NCI-H1092 treated with DMSO at 0.1 percent for 48 hours (cell line): ENCODE measurements at places on chromosomes 16 and 17.
A peak's percentile ranks its signal among the peaks of the same experiment; 100 is the strongest.

DNA sequence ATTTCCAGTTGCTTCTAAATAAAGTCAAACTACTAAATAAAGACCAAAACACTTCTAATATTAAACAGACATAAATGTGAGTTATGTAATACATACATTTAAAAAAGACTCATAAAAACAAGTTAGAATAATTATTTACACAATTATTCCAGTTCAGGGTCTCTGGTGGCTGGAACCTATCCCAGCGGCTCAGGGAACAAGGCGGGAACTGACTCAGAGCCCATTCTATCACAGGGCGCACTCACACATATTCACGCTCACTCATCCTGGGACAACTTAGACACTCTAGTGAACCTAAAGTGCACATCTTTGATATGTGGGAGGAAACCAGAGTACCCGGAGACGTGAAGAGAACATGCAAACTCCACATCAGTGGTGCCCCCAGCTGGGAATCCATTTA is 25.0 kb downstream of the PLXDC1 start:
- no peak for DNase-seq

DNA sequence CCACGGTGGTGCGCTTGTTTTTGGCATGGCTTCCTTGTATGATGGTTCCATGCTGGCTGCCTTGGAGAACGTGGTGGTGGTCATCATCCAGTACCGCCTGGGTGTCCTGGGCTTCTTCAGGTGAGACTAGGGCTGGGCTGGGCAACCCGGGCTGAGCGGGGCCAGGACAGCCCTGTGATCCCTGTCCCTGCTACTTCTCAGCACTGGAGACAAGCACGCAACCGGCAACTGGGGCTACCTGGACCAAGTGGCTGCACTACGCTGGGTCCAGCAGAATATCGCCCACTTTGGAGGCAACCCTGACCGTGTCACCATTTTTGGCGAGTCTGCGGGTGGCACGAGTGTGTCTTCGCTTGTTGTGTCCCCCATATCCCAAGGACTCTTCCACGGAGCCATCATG is 4.9 kb downstream of the CES2 start:
- no peak for DNase-seq

- DNase-seq, result no peak
These were observed 84.8 kb downstream of the MAP2K6 start for GRCh38 chr17:69499318-69499717.

DNA sequence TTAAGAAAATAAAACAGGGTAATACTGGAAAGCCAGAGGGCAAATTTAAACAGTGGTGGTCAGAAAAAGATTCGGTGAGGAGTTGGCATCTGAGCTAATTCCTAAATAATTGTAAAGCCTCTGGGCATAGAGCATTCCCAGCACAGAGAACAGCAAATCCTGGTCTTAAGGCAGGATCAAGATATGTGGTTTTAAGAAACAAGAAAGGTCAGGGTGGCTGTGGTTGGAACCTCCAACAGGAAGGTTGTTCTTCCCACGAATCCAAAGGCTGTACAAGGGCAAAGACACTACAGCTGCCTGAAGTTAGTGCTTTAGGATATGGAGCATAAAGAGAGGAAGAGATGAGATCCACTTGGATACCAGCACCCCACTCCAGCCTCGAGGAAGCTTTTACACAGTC is 114.6 kb downstream of the ZNF18 start:
- DNase-seq, result no peak

DNA sequence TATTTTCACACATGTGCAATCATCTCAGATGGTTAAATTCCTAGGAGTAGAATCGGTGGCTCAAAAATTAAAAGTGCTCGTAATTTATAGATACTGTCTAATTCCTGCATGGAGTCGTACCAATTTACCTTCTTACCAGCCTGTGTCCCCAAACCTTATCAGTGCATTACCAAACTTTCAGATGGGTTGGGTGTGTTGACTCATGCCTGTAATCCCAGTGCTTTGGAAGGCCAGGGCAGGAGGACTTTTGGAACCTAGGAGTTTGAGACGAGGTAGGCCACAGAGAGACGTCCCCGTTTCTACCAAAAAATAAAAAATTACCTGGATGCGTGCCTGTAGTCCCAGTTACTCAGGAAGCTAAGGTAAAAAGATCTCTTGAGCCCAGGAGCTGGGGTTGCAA is 34.5 kb upstream of the GPRC5B start:
- no peak for DNase-seq

DNA sequence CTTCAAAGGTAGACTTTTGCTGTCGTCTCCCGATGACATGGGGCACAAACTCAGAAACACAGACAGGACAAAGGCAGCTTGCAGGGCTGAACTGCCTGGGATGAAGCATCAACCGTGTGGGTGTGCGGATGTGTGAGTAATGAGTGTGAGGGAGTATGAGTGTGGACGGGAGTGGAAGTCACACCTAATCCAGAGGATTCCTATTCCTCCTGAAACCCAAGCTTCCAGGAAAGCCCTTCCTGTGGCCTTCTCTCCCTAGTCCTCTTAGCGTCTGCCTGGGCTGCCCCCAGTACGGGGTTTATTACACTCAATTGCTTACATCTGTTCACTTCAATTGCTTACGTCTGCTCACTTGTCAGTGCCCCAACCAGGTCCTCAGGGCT is 2.3 kb upstream of the IL4R start:
- DNase-seq, result no peak

DNA sequence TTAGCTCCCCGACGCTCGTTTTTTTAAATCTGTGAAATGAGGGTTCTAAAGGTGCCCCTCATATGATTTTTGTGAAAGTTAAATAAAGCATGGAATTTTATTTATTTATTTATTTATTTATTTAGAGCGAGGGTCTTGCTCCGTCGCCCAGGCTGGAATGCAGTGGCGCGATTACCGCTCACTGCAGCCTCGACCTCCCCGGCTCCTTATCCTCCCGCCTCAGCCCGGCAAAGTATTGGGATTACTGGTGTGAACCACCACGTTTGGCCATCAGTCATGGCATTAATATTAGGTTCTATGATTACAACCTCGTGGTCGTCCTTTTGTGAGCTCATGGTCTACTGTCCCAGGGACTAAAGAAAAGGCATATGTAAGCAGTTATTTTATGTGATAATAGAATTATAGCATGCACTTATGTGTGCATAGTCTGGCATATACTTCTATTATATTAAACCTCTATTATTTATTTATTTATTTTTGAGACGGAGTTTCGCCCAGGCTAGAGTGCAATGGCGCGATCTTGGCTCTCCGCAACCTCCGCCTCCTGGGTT is 557 bp upstream of the LUC7L start:
- no peak for DNase-seq

DNA sequence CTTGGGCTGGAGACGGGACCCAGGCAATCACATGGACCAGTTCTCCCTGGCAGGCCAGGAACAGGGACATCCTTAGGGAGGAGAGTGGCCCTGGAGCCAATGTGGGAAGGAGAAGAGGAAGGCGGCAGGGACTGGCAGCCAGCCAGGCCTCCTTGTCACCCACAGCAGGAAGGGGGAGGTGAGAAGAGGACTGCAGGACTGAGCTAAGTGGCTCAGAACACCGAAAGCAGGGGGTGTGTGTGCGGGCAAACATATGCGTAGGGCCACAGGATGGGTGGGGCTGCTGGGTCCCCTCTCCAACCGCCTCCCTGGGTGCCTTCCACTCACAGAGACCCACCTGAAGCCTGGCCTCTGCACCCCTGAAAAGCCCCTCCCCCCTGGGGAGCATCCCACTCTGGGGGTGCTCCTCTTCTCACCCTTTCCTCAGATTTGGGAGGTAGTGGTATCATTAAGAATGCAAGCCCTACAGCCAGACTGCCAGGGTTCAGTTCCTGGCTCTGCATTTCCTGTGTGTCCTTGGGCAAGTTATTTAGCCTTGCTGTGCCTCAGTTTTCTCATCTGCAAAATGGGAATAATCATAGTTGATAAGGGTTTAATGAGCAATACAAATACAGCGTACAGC is 8.1 kb downstream of the PNMT start:
- peak; percentile 54 for DNase-seq

DNA sequence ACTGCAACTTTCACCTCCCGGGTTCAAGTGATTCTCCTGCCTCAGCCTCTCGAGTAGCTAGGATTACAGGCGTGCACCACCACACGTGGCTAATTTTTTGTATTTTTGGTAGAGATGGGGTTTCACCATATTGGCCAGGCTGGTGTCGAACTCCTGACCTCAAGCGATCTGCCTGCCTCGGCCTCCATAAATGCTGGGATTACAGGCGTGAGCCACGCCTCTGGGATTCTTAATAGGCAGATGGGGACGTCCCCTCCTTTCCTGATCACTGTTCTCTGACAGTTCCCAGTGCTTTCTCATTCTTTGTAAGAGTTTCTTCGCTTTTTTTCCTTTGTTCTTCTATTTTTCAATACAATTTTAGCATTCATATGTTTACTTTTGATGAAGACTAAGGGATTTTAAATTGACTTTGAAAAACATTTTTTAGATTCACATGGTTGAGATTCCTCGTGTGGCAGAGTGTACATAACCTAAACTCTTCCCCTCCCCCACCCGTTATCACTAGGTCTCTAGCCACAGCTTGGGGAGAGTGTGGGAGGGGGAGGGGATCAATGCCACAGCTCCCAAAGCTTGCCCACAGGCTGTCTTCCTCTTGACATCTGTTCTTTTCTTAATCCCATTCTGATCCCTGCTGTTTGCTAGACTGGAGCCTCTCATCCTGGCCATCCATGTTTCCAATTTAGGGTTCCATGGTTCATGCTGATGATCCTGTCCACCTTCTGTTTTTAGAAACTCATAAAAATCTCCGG is 11.0 kb downstream of the ADORA2B start:
- no peak for DNase-seq

DNA sequence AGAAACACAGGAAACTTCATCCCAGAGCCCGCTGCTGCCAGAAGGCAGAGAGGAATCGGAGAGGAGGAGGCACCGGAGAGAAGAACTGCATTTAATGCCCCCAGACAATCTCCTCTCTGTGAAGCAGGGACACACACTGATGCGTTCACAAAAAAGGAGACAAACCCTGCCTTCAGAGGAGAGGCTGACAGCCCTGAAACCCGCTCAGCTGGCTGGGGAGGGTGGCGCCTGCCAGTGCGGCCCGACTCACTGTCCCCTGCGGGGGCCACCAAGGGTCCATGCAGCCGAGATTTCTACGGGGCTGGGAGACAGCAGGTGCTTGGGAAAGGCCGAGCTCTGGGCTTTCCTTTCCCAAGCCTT is 21.9 kb upstream of the CACNG1 start:
- no peak for DNase-seq

DNA sequence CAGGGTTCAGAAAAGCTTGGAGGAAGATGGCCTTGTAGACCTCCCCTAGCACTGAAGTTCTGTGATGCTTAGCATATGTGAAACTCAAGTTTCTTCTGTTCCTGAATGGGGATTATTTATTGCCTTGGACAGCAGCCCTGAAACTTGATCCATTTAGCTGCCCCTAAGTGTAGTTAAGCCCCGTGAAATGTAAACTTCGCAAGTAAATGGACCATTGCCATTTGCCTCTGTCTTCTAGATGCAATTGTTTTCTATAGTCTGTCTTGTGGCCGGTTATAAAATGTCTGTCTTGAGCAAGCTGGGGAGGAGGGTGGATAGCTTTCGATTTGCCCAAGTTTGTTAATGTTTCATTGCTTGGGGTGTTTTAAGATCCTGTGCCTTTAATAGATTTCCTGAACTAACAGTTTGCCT is 261.8 kb downstream of the CDH13 start:
- DNase-seq, result no peak

DNA sequence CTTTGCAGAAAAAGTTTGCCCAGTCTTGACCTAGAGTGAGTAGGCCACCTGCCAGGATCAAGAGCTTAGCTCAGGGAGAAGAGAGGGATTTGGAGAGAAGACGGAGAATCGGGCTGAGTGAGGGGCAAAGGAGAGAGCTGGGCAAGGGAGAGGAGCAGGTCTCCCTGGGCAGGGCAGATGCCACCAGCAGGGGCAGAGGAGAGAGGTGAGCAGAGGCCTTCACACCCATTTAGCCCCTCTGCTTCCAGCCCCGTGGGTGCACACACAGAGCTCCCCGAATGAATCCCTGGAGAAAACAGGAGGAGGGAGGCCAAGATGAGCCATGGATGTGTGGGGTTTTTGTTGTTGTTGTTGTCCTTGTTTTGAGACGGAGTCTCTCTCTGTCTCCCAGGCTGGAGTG is 29.2 kb downstream of the TBX4 start:
- DNase-seq, result no peak

- no peak for DNase-seq
These were observed 31.0 kb downstream of the TEKT5 start for GRCh38 chr16:10663744-10664143.

DNA sequence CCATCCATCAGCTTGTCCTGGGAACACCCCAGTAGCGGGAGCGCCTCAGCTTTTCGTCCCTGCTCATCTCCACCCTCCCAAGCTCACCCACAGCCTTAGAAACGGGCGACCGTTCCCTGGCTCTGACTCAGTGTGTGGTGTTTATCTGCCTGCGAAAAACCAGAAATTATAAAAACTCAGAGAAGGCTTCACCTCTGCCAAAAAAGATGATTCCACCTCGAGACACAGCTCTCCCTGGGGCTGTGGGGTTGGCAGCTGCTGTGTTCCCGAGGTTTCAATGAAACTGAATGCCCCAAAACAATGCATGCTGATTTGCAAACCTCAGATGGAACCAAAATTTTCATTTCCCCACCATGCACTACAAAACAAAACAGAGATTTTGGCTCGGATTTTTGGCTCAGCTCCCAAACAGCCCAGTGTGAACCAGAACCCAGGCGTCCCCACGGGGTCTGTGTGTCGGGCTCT is 62.4 kb upstream of the MED9 start:
- DNase-seq, result no peak

- DNase-seq, result peak; percentile 62
These were observed 32.1 kb downstream of the ABR start for GRCh38 chr17:1147664-1148063.

DNA sequence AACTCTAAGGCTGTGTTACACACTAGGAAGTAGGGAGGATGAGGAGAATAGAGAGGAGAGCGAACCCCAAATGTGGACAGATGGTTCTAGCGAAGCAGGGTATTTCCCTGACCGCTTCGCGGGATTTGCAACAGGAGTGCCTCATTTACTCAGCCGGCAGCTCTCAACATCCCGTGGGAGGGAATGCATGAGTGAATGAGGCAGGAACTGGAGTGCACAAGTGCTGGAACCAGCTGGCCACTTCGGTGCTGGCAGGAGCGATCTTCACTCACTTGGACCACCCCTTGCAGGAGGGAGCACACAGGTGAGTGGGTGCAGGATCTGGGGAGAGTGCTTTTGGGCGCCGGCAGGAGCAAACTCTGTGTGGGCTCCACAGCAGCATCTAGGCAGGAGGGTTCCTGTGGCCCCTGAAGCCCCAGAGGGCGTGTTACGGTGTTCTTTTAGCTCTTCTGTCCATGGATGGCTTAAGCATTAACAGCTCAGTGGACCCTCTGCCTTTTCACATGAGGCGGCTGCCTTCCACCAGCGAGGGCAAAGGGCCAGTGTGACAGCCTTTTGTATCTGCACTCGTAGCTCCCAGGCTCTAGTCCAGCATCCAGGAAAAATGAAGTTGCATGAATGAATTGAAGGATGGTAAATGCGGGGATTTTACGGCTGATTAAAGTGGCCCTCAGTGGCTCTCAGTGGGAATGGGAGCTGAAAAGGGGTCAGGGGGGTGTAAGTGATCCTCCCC is 17.4 kb upstream of the ZNHIT3 start:
- DNase-seq, result no peak

GRCh38 chr17:1865252-1866037 is 35.6 kb downstream of the RPA1 start:
- DNase-seq, result no peak
